ENCODE measurements at places on chromosomes 12 and 14.

DNA sequence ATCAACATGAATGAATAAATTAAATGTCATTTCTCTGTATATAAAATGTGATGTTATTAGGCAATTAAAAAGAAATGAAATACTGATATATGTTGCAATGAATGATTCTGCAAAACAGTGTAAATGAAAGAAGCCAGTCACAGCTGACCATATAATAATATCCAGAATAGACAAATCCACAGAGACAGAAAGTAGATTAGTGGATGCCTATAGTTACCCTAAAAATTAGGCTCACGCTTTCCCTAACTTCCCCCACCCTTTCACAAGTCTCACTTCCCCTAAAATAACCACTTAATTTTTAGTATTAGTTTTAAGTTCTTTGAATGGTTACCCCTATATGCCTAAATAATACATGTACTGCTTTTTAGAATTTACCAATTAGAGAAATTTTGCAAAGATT, 348.9 kb upstream of the FAR2 start:
- no peak for DNase-seq

- no peak for DNase-seq
Measured at GRCh38 chr14:68548194-68549076, 244.4 kb downstream of the ZFP36L1 start.

DNA sequence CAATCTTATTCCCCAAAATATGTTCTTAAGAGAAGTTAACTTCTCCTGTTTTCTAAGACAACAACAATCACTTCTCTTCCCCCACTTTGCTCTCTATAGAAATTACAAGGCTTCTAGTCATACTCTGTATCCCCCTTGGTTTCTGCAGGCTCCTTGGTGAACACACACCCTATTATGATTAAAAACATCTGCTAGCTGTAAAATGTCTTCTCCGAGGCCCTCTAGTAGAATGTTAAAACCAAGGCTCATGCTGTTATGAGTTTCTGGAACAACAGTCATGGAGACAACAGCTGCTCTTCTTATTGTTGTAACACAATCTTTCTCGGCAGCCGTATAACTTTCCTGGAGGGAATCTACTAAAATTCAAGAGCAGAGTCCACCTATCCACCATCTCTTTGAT, 397.5 kb upstream of the CCDC196 start:
- DNase-seq: no peak

GRCh38 chr12:92292016-92292415, 146.4 kb upstream of the BTG1 start:
- DNase-seq: no peak

DNA sequence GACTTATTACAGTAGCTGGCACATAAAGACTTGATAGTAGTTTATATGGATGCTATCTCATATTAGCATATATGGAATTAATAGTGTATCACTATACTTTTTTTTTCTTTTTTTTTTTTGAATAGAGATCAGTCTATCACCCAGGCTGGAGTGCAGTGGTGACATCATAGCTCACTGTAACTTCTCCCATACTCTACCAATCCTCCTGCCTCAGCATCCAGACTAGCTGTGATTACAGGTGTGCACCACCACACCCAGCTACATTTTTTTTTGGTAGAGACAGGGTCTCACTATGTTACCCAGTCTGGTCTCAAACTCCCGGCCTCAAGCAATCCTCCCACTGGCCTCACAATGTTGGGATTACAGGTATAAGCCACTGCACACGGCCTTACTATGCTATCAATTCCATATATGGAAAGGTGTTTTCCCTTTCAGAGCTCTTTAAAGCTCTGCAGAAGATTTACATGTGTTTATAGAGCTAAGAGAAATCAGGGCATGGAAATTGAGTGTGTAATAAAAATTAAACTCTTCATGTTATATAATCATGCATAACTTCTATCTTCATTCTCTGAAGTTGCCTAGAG, 1.8 kb upstream of the TBK1 start:
- DNase-seq: no peak

DNA sequence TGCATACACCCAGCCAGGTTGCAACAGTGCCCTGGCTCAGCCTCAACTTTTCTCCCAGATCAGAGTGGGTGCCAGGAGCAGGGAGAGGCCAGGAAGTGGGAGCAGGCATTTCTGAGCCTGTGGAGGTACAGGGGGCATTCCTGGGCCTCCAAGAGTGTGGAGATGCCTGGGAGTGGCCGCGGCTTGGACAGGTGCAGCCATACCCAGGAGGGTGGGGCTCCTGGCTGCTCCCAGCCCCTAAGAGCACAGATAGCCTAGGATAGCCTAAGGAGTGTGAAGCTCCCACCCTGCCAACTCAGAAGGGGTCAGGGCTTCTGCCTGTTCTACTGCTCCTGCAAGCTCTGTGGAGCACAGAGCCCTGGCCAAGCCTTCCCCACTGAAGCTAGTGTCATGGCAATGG, 543.4 kb downstream of the RPL10L start:
- no peak for DNase-seq

DNA sequence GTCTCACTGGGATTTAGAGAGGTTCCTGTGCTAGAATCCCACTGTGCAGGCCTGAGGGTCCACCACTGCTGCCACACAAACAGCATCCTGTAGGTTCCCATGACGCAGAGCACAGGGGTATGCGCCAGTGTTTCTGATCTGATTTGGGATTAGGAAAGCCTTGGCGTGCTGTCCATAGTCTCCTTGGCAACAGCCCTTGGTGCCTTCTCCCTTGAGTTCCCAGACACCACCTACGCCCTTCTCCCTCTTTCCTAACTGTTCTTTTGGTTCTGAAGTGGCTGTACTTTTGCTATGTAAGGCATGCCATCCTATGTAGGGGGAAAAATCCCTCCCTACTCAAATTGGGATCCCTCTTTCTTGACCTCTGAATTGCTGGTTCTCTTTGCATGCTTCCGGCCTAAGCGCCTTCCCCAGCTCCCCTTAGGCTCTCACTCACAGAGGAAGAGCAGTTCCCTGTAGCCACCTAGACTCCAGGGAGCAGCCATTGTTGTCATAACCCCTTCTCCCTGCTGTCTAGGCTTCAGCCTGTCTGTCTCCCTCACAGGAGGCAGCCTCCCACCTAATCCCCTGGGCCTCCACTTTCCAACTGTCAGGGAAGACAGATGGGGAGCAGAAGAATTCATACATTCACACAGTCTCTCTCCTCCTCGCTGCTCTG, 14.8 kb upstream of the RIC8B start:
- no peak for DNase-seq

DNA sequence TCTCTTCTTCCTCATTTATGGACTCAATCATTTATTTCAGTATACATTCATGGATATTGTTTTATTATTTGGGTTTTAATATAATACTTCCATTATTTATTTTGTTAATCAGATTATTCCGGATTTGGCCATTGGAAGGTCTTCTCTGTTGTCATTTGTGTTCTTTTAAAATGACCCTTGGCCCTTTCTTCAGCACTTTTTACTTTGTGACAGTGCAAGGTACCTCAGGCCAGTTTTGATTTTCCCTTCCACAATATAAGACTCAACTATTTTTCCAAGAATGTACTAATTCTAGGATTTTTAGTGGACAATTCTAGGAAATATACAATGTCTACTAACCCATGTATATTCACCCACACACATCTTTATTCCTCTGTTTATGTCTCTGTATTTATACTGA, 521.4 kb upstream of the FOXG1 start:
- DNase-seq: no peak

- no peak for DNase-seq
Measured at GRCh38 chr12:129296671-129297070, 443.4 kb downstream of the GLT1D1 start.

DNA sequence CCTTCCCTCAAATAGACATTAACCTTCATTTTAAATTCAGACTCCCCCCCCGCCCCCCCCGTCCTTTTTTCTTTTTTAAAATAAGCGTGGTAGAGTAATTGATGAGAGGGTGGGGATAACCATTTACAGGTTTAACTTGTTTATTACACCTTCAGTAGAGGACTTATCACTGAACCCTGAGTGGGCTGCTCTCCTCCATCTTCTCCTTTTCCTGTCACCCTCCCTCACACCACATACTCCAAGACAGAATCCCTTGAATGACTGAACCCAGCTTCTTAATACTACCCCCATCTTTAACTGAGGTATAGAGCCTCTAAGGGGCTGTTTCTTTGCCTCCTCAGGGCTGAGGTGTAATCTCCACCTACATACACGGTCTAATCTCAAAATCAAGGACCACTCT, 3.7 kb upstream of the IKZF4 start:
- DNase-seq: no peak

DNA sequence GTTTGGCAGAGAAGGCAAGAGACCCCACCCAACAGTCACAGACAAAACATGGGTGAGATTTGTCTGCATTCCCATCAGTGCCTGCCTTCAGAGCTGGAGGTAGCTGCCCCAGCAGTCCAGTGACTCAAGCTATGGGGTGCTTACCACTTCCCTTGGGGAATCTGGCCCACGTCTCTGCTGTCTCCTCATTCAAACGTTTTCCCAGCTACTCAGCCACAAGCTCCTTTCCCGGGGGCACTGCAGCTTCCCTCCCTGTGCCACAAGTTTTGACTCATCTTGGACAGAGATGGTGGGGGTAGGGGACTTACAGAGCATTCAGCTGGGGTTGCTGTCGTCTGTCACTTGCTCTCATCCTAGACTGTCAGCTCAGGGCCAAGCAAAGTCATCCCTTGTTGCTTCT, 66.6 kb downstream of the FBXL14 start:
- DNase-seq: no peak

GRCh38 chr14:24993631-24994030, 56.3 kb downstream of the STXBP6 start:
- DNase-seq: no peak

DNA sequence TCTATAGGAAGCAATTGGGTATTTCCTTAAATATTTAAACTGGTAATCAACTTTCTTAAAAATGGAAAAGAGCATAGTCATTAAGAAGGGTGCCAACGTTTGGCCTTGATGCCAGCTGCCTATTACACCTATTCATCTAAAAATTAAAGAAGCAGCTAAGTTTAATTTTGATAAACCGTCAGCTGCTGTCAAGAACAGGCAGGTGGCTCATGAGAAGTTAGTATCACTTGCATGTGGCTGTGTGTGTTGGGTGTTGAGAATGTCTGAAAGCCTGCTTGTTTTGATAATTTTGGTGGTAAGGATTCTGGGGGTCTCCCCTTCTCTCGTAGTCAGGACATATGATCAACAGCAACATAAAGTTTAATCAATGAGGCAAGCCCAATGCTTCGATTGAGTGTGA, 6.5 kb downstream of the GLRX5 start:
- DNase-seq: no peak

- DNase-seq: no peak
Measured at GRCh38 chr12:121009741-121010140, 6.5 kb downstream of the C12orf43 start.

DNA sequence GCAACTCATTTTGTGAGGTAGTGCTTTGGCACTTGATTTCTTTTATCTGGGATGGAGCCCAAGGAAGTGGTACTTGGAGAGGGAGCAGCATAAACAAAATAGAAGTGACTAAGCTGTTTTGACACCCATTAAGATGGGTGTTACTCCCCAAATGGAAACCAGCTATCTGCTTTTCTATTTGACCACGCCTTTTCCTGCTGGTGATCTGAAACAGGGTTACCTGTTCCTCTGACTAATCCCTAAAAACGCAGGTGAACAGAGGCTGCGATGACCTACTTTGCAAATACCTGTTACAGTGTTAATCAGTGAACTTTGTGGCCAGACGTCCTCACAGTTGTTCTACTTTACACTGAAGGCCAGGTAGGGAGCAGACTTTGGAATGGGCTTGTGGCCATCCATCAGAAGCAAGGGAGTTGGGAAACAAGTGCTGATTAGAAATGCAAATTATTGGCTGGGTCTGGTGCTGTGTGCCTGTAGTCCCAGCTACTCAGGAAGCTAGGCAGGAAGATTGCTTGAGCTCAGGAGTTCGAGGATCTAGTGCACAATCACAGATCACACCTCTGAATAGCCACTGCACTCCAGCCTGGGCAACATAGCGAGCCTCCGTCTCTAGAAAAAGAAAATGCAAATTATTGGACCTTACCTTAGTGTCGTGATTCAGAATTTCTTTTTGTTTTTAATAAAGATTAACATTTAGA, 58.3 kb upstream of the HECTD1 start:
- DNase-seq: no peak

DNA sequence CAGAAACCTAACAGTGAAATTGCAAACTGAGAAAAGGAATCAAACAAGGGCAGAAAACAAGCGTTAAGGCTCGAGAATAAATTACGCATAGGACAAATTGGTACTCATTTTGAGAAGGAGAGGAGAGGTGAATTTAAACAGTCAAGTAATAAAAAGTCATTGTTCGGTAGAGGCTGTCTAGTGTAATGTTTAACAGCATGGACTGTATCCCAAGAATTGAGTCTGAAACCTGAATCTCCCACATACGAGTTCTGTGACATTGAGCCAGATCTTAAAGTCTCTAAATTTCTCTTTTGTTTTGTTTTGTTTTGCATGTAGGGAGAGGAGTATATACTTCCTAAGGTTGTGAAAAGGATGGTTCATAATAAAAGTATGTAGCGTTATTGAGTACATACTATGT, 216.5 kb upstream of the BTG1 start:
- DNase-seq: no peak

DNA sequence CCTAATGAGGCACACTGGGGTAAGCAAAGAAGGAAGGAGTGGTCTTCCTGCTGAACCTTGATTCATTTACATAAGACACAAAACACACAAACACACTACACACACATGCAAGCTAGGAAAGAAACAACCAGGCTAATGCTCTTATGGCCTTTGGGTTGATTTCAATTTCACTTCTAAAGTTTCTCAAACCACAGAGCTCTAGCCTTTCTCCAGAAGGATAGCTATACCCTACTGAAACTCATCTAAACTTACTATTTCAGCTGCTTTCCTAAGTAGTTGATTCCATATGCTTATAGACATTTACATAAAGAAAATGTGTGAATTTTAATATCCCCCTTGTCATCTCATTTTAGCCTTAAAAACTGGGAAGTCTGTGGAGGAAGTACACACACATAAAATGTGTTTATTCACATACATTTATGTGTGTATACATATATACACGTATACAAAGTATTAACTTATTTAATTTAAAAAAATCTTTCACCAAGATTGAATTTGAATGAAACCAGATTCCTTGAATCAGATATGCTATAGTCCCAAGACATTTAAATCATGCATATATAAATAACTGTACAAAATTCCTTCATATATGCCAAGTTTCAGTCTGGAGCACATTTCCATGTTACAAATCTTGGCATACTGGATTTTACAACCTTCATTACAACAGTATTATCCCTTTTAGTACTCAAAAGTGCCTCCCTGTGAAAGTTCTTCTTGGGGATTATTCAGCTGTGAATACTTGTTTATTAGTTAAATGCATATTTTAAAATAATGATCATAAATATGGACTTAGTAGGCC, 231.8 kb upstream of the NPAS3 start:
- no peak for DNase-seq

DNA sequence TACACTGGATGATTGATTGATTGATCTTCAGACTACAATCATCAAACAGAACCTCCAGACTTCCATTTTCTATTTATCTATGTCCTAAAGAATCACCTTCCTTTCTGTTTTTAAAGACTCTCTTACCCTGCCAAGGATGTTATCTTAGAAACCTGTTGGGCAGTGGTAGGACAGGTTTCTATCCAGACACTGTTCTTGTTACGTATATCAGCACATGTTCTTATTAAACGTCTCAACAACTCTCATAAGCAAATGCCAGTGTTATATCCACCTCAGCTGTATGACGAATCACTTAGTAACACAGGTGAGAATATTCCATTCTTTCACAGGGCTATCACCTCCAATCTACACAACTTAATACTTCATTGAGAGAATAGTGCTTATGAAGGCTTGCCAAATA, 40.2 kb upstream of the RPL10L start:
- DNase-seq: no peak
